ENCODE measurements at places on chromosomes 5 and 9. TPM values are rescaled to one million over a fixed set of nuclear protein-coding genes. Genes with fewer than 3 reads are reported as not detected.

The CYLC2 gene
- total RNA-seq = not detected

The TAF11L5 gene
- total RNA-seq = not detected

The ITGA2 gene
- total RNA-seq = 2.8 TPM

The DBH gene
- total RNA-seq = not detected

The JADE2 gene
- 105 TPM for total RNA-seq

The RNF208 gene
- 3.3 TPM for total RNA-seq

The ANKRD31 gene
- 0.66 TPM for total RNA-seq

The SLC4A9 gene
- not detected for total RNA-seq

The SHOC1 gene
- not detected for total RNA-seq
